Lower lobe of right lung (tissue), 2 donors: ENCODE measurements at places on chromosomes 2 and 18.

DNA sequence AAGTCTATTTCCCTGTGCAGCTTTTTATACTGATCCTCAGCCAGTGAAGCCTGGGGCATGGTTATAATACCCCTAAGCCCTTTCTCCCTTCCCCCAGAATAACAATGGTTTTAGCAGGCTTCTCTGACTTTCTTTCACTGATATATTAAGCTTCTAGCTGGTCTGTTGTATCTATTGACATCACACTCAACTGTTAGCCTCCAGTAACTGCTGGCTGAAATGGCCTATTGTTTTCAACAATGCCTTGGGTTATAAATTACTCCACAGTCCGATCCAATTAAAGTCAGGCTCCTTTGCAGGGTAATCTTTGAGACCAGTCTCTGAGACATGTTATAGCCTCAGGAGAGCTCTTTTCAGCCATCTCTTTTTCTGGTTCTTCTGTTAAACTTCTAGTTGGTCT is 2.9 kb upstream of the SLC9A4 start:
- DNase-seq = no peak

DNA sequence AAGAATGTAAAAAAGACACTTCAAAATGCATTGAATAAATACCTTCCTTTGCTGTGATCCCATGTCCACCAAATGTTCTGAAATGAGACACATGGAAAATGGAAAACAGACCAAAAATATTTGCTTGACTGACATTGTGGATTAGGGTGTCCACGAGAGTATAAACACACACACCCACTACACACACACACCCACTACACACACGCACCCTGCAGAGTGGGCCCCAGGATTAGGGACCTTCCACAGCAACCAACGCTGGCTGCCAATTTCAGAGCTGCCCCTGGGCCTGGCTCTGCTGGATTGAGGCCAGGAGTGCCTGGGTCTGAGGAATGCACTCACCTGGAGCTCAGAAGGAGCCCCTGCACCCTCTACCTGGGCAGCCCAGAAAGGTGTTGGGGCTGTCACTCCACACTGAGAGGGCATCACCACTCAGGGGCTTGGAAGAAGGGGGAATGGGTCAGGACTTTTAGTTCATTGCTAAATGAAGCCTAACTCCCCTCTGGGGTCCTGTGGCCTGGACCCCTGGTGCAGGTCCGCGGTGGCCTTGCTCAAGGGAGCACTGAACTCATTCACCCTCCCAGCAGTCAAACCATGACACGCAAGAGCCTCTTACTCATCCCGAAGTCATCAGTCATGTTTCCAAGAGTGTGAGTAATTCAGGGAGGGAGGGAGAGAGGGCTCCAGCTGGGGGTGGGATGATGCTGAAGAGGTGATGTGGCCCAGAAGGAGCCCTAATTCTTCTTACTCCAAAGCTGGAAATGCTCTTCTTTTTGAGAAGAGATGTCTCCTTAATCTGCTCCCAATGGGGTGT is 50.2 kb upstream of the PLB1 start:
- no peak for DNase-seq

DNA sequence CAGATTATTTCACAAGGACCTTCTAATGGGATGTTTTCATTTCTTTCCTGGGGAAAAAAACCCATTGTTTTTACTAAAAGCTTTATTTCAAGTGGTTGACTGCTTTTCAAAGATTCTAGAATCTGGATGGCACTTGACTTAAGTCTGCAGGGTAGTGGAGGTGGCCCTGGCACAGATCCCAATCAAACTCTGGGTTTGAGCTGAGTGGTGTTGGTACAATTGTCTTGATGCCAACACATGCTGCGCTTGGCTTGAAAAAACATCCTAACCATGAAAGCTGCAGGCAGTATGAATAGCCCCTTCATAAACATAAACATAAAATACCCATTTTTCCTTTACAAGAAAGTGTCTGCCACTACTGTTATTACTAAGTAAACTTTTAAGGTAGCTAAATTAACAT is 3.6 kb downstream of the PAPOLG start:
- peak; percentile 56 for DNase-seq

- DNase-seq = no peak
These were observed 3.2 kb upstream of the SERPINE2 start for GRCh38 chr2:224042191-224042696.

- no peak for DNase-seq
These were observed 103.6 kb upstream of the RMP24 start for GRCh38 chr18:35868915-35869314.

- no peak for DNase-seq
These were observed 3.5 kb upstream of the DSC2 start for GRCh38 chr18:31105733-31106132.

GRCh38 chr18:57856557-57857280 is 53.6 kb upstream of the ATP8B1 start:
- no peak for DNase-seq

DNA sequence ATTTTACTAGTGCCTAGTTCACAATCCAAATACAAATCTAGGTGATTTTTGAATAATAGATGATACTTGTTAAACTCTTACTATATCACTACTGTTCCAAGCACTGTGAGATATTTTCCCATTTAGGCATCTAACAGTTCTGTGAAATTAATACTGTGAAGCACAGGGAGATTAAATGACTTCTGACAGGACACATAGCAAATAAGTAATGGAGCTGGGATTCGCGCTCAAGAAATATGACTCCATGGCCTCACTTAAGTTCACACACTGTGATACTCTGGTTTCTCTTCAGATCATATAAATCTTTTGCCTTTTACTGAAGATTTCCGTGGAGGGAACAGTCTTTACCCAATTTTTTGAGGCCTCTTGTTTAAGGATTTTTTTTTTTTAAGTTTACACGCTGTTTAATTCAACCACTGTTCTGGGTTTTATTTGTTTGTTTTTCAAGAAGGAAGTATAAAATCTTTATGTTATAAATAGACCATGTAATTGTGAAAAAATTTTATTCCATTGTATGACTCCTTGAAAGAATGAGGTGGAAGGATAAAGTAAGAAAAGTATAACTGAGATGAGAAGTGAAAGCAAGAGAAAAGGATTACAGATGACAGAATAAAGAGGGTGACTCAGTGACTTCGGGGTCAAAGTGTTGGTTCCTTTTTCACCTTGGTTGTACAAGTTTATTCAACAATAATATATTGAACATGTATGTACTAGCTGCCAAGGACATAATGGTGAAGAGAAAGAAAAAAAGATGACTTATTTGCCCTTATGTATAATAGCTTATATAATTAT is 30.2 kb downstream of the RBM45 start:
- DNase-seq = no peak

GRCh38 chr2:222819722-222820333 is 41.0 kb upstream of the ACSL3 start:
- no peak for DNase-seq

DNA sequence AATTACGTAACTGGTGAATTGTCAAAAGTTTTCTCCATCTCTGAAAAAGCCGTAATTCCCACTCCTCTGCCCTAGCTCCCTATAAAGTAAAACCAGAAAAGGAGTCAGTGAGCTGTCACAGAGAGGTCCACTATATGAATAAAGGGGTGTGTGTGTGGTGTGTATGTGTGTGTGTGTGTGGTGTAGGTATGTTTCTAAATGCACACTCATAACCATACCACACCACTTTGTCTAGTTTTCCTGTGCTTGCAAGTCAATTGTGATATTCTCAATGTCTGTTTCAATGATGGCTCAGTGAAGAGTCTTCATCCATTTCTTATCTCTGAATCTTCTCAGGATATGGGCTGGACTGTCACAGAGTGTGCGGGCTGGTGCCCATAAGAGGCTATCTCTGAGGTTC is 54.8 kb upstream of the CCDC68 start:
- no peak for DNase-seq

DNA sequence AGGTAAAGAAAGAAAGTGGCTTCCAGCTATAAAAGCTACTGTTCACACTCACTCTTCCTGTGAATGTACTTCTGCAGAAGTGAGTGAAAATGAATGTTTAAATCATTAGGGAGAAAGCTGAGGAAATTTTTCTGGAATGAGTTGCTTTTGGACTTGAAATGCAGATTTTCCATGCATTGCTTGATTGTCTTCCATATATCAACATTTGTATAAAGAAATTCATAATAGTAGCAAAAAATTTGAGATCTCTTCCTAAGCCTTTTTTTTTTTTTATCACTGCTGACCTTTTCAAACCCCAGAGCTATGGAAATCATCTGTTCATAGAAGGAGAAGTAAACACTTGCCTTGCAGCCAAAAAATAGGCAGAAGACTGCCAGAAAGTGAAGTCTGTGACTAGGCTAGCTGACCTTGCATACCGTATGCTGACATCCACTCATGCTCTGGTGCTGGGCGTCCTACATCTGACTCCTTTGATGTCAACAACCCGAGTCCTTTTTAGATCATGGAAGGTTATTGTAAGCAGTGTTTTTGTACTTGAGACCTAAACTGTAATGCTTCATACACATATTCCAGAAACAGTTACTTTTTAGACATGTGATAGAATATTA is 154.5 kb upstream of the RASGRP3 start:
- no peak for DNase-seq

- no peak for DNase-seq
These were observed 20.4 kb downstream of the IFIH1 start for GRCh38 chr2:162297925-162298552.

- no peak for DNase-seq
These were observed 571.2 kb upstream of the TNP1 start for GRCh38 chr2:217430916-217431576.

DNA sequence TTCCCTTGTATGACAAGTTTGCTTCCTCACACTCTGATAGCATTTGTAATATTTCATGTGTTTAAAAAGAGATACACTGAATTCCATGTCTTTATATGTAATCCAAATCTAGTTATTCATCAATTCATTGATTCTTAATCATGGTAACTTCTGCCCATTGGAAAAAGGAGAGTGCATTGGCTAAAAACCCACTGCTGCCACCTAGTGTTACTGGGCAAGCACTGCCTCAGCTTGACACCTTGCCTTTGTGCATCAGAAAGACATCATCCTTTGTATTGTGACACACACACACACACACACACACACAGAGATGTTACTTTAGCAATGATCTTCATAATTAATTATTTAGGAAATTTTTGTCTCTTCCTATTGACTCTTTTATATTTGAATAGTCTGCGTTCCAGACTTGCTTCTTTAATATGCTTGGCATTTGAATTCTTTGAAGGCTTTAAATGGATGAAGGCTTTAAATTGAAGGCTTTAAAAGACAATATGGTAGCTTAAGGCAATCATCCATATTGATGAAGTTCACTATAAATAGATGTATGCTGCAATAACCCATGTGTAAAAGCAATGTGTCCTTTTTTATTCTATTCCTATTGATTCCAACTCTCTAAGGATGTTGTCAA is 414.2 kb upstream of the CHST9 start:
- DNase-seq = no peak

- no peak for DNase-seq
These were observed 121.8 kb downstream of the NCK2 start for GRCh38 chr2:105866216-105867185.

DNA sequence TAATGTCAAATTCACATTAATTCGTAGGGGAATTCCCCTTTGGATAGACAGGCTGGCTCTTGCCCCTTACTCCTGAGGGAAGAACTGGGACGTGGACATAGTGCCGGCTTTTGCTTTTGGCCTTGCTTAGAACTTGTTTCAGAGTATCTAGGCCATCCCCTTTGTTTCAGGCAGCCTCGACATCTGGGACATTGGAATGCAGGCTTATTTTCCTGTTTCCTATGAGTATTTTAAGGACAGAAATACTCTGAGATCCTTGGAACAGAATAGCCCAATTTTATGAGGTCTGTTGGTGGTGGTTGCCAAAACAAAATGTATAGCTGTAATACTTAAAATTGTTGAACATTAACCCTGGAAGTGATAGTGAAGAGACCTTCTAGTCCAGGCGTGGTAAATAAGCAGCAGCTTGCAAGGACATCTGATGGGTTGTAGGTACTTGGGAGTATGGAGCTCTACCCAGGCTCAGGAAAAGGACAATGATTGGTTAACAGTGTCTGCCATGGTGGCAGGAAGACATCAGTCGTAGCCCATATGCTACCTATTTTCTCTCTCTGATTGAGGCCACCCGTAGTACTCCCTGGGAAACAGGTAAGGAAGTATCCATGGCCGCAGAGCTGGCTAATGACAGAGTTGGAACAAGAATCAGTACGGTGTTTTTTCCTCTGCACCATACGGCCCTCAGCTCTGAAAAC is 112.4 kb downstream of the CDK15 start:
- DNase-seq = no peak

- no peak for DNase-seq
These were observed 136.8 kb downstream of the ESCO1 start for GRCh38 chr18:21463718-21464117.

- no peak for DNase-seq
These were observed 322.1 kb downstream of the CCDC85A start for GRCh38 chr2:56505885-56506284.

- no peak for DNase-seq
These were observed 445 bp downstream of the C1GALT1C1L start for GRCh38 chr2:43675646-43676321.

DNA sequence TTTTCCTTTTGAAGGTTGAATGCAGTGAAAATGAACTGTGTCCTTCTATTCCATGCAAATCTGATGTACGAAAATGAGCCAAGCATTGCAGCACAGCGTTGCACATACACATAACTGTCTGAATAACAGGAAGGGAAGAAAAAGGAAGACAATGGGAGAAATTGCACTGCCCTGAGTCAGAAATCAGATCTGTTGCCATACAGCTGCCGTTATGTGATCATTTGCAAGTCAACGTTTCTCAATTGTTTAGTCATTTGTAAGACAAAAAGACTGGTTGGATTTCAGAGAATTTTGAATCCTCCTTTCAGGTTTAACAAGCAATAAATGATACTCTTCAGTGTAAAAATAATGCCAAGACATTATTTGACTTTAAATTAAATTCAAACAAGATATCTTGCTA is 284.1 kb downstream of the DSEL start:
- DNase-seq = no peak

DNA sequence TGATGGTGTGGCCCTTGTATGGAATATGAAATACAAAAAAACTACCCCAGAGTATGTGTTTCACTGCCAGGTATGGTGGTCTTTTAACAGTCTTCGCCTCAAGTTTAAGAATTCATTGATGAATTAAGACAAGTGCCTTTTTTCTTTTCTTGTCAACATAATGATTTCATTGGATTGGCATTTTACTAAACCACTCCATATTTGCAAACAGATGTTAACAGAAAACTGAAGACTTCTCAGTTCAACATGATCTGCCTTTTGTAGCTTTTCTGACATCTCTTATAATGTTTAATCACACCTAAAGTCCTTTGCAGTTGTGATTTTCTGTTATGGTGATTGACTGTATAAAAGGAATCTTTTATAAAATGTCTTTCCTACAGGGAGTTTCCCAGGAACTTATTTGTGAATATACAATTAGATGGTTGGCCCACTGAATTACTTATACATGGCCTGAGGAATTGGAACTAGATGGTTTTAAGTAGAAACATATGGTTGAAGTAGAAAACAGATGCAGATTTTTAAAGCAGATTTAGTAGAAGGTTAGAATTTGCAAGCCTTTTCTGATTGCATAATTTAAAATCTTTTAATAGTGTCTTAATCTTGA is 39.7 kb downstream of the DYNC1I2 start:
- DNase-seq = no peak

DNA sequence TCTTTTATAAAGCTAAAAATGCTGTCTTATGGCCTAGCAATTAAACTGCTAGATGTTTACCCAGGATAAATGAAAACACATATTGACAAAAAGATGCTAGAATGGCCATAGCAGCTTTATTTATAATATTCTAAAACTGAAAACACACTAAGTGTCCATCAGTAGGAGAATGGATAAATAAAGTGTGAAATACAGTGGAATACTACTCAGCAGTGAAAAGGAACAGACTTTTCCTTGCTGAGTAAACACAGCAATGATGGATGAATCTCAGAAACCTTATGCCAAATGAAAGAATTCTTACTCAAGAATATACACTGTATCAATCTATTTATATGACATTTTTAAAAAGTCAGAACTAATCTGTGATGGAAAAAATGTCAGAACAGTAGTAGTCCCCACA is 33.2 kb downstream of the DDX1 start:
- DNase-seq = no peak
